ENCODE measurements at places on chromosomes 7 and 10.

GRCh38 chr7:154568346-154568745, 434.6 kb downstream of the PAXIP1 start:
- no peak overlapping the region for H3K27ac ChIP-seq
- H3K27me3 ChIP-seq, result no peaks in the 10 kb centered on the region
- H3K4me3 ChIP-seq, result no peak overlapping the region
- H3K36me3 ChIP-seq, result no peaks in the 10 kb centered on the region

DNA sequence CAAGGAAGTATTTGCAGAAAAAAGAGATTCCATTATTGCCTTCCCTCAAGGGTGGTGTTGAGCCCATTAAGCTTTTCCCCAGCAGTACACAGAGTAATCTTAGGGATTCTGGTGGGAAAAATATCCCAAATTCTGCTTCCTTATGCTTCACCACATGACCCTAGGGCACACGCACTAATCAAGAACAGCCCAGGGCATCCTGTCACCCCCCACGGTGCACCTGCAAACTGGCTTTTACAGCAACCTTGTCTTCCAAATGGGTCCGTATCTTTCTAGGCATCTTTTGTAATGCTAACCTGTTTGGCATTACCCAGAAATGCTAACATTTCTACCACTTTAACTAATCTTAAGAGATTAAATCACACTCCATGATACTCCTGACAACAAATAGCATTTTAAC, 926 bp upstream of the C7orf33 start:
- H3K4me1 ChIP-seq, result peaks cover 5% of the 10 kb centered on the region
- H3K4me3 ChIP-seq, result no peak overlapping the region
- H3K27ac ChIP-seq, result no peak overlapping the region
- no peaks in the 10 kb centered on the region for H3K36me3 ChIP-seq
- no peak for DNase-seq

DNA sequence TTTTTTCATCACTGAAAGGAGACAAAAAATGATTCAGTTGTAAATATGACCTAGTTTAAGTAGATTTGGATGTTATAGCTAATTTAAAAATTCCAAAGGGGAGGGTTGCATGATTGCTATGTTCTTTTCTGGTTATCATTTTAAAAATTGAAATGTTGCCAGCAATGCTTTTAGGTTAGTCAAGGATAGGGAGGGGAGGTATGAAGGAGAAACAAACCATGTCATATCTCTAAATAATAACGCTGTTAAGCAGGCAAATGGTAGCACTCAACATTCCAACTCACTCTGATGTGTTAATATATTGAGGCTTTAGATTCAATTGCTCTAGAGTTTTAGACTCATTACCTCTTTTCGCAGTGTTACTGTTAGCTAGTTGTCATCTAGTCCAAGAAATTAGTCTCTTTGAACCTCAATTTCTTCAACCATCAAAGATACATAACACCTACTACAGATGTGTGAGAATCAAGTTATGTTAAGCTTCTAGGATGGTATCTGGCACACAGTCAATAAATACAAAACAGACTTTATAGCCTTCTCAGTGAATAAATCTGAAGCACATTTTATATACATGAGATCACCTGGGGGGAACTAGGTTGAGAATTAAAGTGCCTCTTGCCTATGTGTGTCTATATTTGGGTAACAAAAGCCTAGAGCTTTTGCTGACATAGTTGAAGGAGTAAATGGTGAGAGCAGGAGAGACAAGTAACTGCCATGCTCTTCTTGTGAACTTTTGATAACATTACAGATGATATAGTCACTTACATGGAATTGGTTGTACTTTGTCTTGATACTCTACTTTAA, 124.9 kb downstream of the CSTF2T start:
- no peak overlapping the region for H3K4me3 ChIP-seq
- no peak for DNase-seq
- H3K27ac ChIP-seq, result no peak overlapping the region
- H3K4me1 ChIP-seq, result no peaks in the 10 kb centered on the region

DNA sequence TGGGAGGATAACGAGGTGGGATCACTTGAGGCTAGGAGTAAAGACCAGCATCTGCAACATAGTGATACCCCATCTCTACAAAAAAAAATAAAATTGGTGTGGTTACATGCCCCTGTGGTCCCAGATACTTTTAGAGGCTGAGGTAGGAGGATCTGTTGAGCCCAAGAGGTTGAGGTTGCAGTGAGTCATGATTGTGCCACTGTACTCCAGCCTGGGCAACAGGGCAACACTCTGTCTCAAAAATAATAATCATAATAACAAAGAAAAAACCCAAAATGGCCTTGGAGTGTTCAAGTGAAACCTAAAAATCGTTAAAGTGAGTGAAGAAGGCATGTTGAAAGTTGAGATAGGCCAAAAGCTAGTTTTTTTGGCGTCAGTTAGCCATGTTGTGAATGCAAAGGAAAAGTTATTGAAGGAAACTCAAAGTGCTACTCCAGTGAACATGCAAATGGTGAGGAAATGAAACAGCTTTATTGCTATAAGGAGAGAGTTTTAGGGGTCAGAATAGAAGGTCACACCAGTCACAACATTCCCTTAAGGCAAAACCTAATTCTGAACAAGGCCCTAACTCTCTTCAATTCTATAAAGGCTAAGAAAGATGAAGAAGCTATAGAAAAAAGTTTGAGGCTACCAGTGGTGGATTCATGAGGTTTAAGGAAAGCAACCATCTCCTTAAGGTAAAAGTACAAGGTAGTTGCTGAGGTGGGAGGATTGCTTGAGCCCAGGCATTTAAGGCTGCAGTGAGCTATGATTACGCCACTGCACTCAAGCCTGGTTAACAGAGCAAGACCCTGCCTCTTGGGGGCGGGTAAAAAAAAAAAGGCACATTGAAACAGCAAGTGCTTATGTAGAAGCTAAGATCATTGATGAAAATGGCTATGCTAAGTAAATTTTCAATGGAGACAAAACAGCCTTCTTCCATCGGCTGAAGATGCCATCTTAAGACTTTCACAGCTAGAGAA, 45.4 kb upstream of the STOX1 start:
- no peak for DNase-seq
- H3K36me3 ChIP-seq, result peaks cover 53% of the 10 kb centered on the region
- H3K4me1 ChIP-seq, result no peaks in the 10 kb centered on the region
- no peak overlapping the region for H3K27ac ChIP-seq
- H3K27me3 ChIP-seq, result no peaks in the 10 kb centered on the region

GRCh38 chr7:140673063-140673773, 473 bp downstream of the ADCK2 start:
- H3K36me3 ChIP-seq, result peaks cover 3% of the 10 kb centered on the region
- DNase-seq, result peak; percentile 78

- DNase-seq, result no peak
- H3K27ac ChIP-seq, result no peak overlapping the region
- no peaks in the 10 kb centered on the region for H3K27me3 ChIP-seq
- no peak overlapping the region for H3K4me3 ChIP-seq
Measured at GRCh38 chr7:142471820-142472219, 214.0 kb upstream of the PRSS58 start.

DNA sequence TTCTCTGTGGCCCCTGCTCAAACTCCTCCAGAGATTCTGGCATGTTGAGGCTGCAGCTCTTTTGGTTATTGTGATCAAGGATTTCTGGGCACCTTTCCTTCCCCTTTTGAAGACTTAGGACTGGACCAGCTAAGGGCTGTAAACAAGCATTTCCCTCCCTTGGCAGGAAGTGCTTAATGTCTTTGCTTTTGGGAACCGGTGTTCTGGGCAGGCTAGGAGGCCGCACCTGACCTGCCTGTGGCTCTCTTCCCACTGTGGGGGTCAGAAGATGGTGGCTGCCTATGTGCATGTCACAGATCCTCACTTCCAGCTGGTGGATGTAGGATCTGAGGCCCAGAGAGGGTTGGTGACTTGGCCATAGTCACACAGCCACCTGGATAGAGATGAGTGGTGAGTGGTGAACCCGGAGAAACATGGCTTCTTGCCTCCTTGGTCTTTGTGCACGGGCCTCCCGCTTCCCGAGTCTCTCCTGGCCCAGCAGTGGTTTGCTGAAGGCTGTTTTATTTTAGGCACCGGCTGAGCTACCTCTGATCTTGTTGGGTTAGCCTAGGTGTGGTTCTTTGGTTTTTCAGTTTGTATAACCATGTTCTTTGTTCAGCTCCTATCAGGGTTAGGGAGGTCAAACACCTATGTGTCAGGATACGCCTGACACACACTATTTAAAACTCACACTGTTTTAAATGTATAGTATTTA, 82.0 kb downstream of the GRK5 start:
- DNase-seq, result no peak
- no peak overlapping the region for H3K27ac ChIP-seq
- H3K27me3 ChIP-seq, result no peaks in the 10 kb centered on the region
- H3K4me1 ChIP-seq, result no peaks in the 10 kb centered on the region
- no peaks in the 10 kb centered on the region for H3K36me3 ChIP-seq
- H3K4me3 ChIP-seq, result no peak overlapping the region

GRCh38 chr7:55060636-55061022, 41.8 kb downstream of the EGFR start:
- H3K4me1 ChIP-seq, result no peaks in the 10 kb centered on the region
- no peak for DNase-seq
- H3K4me3 ChIP-seq, result no peak overlapping the region
- no peaks in the 10 kb centered on the region for H3K36me3 ChIP-seq
- no peak overlapping the region for H3K27ac ChIP-seq
- H3K27me3 ChIP-seq, result no peaks in the 10 kb centered on the region

DNA sequence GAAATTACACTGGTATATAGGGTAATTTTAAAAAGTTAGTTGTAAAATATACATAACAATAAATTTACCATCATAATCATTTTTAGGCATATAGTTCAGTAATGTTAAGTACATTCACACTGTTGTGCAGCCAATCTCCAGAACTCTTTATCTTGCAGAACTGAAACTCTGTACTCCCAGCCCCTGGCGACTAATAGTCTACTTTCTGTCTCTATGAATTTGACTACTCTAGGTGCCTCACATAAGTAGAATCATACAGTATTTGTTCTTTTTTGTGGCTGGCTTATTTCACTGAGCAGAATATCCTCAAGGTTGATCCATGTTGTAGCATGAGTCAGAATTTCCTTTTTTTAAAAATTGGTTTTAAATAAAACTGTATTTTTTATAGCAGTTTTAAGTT, 41.4 kb downstream of the NRF1 start:
- H3K36me3 ChIP-seq, result peaks cover 33% of the 10 kb centered on the region
- no peak overlapping the region for H3K27ac ChIP-seq
- H3K27me3 ChIP-seq, result no peaks in the 10 kb centered on the region
- no peak overlapping the region for H3K4me3 ChIP-seq

- H3K4me1 ChIP-seq, result no peaks in the 10 kb centered on the region
- no peak overlapping the region for H3K4me3 ChIP-seq
- no peak overlapping the region for H3K27ac ChIP-seq
Measured at GRCh38 chr7:3955751-3956696, 655.0 kb downstream of the SDK1 start.

DNA sequence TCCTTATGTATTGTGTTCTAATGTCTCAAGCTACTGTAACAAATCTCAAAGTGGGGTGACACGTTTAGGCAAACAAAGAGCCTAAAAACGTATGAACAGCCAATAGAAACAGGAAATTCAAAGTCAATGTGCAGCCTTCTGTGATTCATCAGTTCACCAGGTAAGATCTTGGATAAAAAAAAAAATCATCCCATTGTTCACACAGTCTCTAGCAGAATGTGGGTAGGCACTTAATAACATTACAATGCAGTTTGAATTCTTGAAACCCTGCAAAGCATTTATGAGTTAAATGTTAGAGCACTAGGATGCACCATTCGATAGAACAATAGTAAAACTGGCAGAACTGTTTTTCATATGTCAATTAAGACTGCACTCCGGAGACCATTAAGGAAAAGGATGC, 88.2 kb upstream of the HDAC9 start:
- no peak overlapping the region for H3K27ac ChIP-seq
- H3K4me1 ChIP-seq, result peaks cover 2% of the 10 kb centered on the region
- DNase-seq, result no peak
- H3K4me3 ChIP-seq, result no peak overlapping the region
- no peaks in the 10 kb centered on the region for H3K27me3 ChIP-seq

DNA sequence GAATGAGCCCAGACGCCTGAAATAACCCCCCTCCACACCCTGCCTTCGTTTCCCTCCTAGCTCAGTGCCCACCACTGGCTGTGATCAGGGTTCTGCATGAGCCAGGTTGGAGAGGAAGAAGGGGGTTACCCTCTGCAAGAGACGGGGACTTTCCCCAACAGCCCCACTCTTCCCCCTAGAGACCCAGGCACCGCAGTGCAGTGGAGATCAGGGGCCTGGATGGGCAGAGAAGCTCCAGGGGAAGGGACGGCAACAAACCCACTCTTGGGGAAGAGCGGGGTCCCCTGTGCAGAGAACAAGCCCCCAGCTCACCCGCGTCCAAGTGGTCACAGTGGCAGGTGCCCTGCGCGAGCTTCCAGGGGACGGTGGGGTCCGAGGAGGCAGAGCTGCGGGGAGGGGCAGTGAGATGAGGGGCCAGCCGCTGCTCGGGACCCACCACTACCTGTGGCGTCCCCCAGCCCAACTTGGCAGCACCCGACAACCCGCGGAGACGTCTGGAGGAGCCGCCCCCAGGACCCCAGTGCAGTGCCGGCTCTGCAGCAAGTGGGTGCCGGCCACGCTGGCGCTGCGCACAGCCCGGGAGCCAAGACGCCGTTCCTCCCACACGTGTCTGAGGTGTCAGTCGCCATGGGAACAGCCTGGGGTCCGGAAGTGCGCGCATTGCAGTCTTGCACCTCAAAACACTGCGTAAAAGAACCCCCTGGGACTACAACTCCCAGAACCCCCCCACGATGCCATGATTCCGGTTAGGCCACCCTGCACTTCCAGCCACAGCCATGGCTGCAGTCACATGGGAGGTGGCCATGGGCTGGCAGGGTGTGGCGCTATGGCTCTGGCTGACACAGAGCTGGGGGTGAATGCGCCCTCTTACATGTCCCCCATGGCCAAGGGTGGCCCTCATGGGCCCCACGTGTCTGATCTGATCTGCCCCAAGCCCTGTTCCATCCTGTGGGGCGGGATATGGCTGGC, 45.8 kb upstream of the WIPI2 start:
- H3K27me3 ChIP-seq, result no peaks in the 10 kb centered on the region
- no peak overlapping the region for H3K27ac ChIP-seq
- H3K4me3 ChIP-seq, result no peak overlapping the region
- H3K4me1 ChIP-seq, result no peaks in the 10 kb centered on the region
- DNase-seq, result no peak

- 0 out of 2 replicates have a peak, but pooled peaks cover 6% of the 10 kb centered on the region for H3K36me3 ChIP-seq
- DNase-seq, result peak; percentile 87
- peaks cover 5% of the 10 kb centered on the region for H3K4me1 ChIP-seq
- no peak overlapping the region for H3K27ac ChIP-seq
- H3K27me3 ChIP-seq, result peaks cover 29% of the 10 kb centered on the region
Measured at GRCh38 chr10:101779544-101780186, 3.6 kb downstream of the NPM3 start.

DNA sequence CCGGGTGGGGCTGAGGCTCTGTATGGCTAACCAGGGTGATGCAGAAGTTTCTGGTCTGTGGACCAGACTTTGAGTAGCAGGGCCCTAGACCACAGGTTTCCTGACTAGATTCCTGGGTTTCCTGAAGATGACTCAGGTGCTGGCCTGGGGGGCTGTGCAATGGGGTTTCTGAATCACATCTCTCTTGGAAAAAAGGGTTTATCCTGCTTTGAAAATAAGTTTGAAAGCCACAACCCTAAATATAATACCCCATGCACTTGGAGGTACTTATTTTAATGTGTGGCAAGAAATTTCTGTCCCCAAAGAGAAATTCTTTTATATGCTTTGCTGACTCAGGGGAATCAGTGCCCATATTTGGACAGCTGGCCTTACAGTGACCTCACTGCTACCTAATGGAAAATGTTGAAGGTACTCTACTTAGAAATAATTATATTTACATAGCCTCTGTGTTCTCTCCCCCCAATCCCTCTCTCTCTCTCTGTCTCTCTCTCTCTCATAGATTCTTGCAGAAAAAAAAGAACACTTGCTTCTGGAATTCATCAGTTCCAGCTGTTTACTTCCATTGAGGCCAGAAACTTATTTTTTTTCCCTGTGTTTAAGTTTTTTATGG, 184.4 kb upstream of the LYZL2 start:
- peaks cover 6% of the 10 kb centered on the region for H3K4me1 ChIP-seq
- no peaks in the 10 kb centered on the region for H3K36me3 ChIP-seq
- no peaks in the 10 kb centered on the region for H3K27me3 ChIP-seq
- no peak for DNase-seq
- H3K4me3 ChIP-seq, result no peak overlapping the region

Measured in H9 (cell line).